ENCODE measurements at places on chromosomes 11 and 22.

- no peak for DNase-seq
Observed at GRCh38 chr11:87972133-87972532, 203.1 kb downstream of the RAB38 start.

DNA sequence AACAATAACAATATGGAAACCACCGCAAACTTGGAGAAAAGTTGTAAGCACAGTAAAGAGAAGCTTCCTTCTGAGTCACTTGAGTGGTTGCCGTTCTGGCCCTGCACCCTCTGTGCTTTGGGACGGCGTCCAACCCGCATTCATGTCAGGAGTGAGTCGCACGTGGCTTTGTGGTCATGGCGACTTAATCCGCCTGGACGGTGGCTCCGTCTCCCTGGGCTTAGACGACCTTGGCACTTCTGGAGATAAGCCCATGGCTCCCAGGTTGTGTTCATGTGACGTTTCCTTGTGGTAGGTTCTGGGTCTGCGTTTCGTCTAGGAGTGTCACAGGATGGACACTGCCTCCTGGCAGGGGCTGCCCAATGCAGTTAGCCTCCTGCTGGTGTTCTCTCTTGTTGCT lies 40.5 kb downstream of the TPCN2 start:
- no peak for DNase-seq

GRCh38 chr22:38139901-38140300 lies 29.4 kb upstream of the BAIAP2L2 start:
- DNase-seq = no peak

- no peak for DNase-seq
Observed at GRCh38 chr11:130180491-130180890, 20.9 kb downstream of the ST14 start.

DNA sequence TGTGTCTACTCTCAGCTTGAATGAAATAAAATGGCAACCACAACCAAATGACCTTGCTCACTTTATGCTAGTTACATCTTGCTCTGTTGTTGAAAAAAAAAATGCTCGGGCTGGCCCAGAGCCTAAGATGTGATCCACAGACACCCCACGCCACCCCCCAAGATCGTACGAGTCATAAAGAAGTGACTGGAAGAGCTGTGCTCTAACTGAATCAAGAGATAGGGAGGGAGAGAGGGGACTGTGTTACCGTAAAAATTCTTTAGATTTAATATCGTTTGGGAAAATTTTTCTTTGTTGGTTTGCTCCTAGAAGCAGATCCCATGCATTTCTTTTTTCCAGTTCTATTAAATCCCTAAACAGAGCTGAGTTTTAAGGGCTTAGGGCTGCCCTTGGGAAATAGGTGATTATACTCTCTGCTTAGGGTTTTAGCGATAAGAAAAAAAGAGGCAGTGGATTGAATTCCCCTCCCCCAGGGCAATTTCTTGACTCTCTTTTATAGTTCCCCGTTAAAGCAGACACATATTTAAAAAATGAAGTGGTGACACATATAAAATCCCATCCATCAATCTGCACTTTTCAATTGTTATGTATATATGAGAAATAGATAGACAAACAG lies 14.5 kb downstream of the MAML2 start:
- DNase-seq = no peak

DNA sequence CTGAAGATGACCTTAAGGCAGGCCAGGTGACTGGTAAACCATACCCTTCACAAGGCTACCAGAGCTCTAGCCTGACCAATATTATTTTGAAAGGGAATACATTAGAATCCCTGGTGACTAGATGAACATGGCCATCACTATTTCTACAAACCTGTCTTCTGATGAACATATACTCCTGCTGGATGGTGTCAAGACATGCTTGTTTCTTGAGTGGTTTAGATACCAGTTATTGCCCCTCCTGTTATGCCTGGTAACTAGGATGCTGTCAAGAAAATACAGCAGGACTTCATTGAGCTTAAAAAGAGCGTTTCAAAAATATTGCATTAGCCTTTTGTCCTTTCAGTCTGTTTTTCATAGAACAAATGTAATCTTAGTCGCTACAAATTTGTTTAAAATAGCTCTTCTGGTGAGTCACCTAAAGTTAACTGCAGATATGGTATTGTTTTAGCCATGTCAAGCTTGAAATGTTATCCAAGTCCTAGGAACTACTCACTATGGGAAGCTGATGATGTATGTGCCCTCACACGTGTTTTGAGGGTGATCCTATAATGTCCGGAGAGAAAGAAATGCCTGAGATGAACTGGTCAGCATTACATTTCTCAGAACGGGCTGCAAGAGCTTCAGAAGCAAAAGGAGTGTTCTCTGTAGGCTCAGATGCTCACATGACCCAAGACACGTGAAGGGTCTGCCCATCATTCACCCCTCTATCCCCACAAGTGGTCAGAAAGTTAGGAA lies 20.6 kb downstream of the ADM start:
- no peak for DNase-seq

DNA sequence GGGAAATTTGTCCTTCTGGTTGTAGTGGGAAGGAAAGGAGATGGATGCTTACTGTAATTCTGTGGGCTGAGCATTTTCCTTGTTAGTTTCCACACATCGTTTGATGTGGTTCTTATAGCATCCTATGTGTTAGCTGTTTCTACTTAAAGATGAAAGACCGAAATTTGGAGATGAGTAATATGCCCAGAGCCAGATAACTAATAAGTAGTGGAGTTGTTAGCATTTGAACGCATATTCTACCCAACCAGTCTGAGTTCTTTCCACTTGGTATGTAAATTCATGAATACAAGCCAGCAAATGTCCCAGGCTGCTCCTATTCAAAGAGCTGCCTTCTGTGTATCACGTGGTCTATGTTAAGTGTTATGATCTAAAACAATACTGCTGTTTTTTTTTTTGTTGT lies 14.6 kb downstream of the SPECC1L start:
- DNase-seq = peak; percentile 46

DNA sequence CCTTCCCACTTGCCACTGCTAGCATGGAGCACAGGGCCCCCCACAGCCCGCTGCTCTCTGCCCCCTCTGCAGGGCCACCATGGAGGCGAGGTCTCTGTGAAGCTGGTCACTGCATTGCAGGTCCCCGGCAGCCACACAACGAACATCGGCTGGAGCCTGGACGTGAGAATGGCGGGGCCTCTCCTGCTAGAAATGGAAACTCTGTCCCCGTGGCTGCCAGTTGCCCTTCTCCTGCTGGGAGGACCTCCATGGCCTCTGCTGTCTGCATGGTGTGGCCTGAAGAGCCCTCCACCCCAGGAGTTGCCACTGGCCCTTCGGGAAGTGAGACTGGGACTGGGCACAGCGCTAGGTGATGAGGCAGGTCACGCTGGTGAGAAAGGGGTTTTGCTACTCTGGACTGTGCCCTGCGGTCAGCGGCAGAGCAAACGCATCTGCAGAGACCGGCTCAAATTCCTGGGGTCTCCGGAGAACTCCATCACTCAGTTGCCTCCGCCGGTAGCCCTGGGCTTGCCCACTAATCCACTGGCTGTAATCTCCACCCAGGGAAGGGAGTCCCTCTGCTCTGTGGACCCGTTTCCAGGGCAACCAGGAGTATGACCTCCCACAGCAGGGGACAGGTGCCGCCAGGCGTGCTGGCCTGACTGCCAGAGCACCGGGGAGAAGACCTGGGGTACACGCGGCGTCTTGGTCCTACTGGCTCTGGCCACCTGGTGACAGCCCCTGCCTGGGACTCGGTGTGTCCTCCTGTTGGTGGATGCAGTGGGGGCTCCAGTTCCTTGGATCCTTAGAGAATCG lies 806.3 kb downstream of the BRD1 start:
- no peak for DNase-seq

GRCh38 chr22:23385678-23386631 lies 194.1 kb downstream of the IGLL1 start:
- DNase-seq = peak; percentile 77

GRCh38 chr11:34576331-34576730 lies 44.6 kb upstream of the EHF start:
- no peak for DNase-seq

GRCh38 chr11:27757953-27758352 lies 57.7 kb upstream of the BDNF start:
- no peak for DNase-seq

- DNase-seq = no peak
Observed at GRCh38 chr11:123564221-123564620, 90.2 kb downstream of the SCN3B start.

- DNase-seq = no peak
Observed at GRCh38 chr11:70603114-70603755, 204.9 kb downstream of the CTTN start.

DNA sequence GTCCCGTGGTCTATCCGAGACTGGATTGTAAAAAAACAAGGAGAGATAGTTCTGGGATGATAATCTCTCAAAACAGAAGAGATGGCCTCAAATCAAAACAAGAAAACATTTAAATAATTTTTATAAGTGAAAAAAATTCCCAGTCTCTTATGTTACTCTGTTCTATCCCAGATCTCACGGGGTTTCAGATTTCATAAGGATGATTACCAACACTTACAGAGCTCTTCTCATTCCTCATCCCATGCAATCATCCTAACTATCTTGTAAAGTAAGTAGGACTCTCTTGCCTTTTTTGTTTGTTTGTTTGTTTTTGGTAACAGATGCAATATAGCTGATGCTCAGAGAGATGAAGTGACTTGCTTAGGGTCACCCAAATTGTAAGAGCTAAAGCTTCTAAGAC lies 20.0 kb upstream of the ZBTB16 start:
- DNase-seq = no peak

DNA sequence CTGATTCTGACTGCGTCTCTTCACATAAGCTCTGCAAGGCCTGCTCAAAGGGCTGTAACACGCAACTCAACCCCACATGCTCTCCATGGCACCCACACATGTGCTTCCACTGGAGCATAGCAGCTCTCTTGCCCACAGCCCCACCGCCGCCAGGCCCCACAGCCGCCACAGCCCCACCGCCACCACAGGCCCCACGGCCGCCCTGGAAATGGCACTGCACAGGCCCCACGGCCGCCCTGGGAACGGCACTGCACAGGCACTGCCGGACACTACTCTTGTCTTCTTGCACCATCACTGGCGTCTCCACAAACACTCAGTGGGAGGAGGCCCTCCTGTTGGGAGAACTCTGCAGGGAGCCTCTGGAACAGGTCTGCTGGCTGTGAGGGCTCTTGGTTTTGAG lies 8.6 kb downstream of the MOB2 start:
- DNase-seq = no peak

- DNase-seq = no peak
Observed at GRCh38 chr11:74225565-74225964, 54.5 kb downstream of the PPME1 start.

DNA sequence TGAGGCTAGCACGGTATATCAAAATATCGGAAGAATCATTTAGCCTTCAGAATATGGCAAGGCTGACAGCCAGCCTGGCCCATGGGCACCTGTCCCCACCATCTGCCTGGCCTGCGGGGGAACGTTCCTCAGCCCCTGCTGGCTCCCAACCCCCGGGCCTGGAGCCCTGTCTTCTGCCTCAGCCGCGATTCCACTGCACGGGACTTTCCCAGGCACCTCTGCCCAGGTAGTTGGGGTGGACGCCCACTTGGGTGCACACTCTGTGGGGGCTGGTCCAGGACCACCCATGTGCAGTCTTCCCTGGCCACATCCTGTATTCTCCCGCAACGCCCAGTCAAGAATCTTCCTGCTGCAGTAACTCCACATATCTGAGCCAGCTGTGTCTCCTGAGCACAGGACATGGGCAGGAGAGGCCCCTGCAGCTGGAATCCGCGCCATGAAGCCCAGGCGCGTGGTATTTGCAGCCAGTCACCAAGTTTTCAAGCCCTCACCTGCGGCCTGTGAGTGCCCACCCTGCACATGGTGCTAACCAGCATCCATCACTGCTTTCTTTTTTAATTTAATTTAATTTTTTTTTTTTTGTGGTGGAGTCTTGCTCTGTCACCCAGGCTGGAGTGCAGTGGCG lies 77.9 kb downstream of the KCNQ1 start:
- DNase-seq = peak; percentile 28

DNA sequence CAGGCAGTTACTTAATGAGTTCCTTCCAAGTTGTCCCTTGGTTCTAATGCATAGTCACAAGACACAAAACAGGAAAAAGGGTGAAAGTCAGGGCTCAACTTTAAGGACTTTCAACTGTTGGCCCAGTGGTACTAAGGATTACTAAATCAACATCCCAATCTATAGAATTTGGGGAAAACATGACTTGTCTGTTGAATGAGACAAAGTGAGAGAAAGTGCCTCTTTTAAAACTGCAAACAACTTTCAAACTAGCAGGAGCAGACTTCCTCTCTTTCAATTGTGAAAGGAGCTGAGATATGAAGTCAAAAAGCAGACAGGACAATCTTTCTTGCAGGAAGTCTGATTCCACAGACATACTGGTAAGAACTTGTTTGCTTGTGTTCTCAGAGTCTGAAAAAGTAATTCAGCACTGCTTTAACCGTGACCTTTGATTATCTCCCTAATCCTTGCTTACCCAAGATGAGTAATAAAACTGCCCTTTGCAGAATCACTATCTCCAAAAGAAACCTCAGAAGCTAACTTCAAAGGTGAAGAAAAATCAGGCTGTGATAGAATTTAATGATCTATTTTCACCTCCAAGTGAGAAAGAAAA lies 960.7 kb upstream of the RAG2 start:
- no peak for DNase-seq

DNA sequence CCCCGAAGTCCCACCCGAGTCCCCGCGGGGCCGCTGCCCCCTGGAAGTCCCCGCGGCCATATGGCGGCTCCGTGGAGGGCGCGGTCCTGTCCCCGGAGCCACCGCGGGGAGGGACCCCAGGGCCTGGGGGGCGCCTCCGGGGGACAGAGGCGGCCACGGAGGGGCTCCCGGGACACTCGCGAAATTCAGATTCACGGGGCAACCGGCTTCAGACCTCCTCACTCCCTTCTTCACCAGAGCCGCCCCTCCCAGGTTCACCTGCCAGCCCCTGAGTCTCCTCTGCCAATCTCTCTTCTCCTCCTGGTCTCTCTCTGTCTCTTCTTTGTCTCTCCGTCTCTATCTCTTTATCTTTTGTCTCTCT lies 28.2 kb upstream of the TOLLIP start:
- DNase-seq = no peak

- DNase-seq = no peak
Observed at GRCh38 chr11:49851971-49852389, 100.2 kb upstream of the OR4C13 start.

GRCh38 chr11:67282876-67283371 lies 6.2 kb upstream of the ANKRD13D start:
- DNase-seq = no peak
